ENCODE measurements at places on chromosomes 13 and 19.

DNA sequence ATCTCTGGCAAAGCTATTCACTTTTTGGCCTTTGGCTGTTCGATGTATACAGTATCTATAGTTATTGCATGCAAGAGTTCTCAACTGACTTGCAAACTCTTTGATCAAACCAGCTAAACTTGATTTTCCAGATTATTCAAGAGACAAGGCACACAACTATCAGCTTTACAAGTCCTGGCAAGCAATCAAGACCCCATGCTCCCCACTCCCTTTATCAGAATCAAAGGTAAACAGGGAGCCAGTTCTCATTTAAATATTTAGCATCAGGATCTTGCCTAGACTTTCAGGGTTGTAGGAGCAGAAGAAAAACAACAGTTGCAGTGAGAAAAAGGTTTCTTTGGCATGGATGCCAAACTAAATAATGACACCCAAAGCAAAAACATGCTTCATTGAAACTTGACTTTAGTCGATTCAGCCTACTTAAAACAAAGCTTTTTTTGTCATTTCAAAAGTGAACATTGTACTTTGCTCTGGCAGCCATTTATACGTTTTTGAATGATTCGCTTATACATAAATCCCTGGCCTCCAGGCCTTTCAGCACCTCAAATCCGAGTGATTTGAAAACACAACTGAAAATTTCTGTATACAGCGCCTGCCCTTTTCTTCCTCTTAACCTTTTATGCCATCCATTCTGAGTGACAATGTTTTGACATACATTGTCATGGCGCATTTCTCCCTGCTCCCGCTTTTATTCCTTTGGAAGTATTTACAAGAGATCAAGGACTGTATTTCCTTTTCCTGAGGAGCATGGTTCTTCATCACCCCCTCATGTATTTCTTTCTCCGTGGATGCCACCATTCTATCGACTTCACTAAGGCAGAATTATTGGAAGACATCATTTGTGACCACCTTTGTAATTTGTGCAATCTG is 340.8 kb downstream of the KLF5 start:
- DNase-seq: no peak

- no peak for DNase-seq
Observed at GRCh38 chr19:29851769-29852521, 40.2 kb downstream of the CCNE1 start.

DNA sequence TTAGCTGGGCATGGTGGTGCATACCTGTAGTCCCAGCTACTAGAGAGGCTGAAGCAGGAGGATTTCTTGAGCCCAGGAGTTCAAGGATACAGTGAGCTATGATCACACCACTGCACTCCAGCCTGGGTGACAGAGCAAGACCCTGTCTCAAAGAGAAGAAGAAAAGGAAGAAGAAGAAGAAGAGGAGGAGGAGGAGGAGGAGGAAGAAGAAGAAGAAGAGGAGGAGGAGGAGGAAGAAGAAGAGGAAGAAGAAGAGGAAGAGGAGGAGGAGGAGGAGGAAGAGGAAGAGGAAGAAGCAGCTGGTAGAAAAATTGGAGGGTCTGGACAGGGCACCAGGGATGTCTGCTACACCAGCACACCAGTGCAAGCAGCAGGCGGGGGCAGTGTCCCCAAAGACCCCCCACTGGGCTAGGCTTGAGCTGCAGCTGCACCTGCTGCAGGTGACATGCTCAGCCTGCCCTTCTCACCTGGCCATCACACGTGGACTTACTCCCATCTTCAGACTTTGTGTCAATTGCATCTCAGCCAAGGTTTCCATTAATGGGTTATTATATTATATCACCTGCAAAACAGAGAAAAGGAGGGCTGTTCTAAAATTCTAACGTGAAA is 180.9 kb upstream of the ZNF507 start:
- DNase-seq: no peak

GRCh38 chr19:14072535-14073260 is at the start of gene MISP3:
Gene MISP3 (plus strand): TSS chr19:14072786. CDS start chr19:14073310, 524 bp downstream.
- DNase-seq: peak; percentile 40

- DNase-seq: no peak
Observed at GRCh38 chr19:1911098-1911497, 5.9 kb downstream of the ADAT3 start.

- DNase-seq: no peak
Observed at GRCh38 chr13:47337781-47338507, 441.1 kb upstream of the HTR2A start.

DNA sequence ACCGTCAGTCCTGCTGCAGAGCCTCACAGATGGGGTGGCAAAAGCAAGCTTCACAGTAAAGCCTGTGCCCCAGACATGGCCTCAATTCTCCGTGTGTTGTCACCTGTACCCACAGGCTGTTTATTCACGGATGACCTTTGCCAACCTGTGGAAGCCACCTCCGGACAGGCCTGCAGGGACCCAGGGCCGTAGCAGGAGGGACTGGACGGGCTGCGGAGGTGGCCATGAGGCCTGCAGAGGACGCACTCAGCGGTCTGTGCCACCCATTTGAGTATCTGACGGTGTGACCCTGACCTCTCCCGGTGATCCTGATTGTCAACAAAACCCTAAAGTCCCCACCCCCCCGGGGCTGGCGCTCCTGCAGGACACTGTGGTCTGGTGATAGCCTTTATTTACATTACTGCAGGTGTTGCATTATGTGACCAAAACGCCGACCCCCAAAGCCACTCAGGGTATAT is 7.8 kb upstream of the KLF16 start:
- no peak for DNase-seq

- DNase-seq: no peak
Observed at GRCh38 chr19:29502581-29502850, 23.3 kb upstream of the VSTM2B start.

Measured in activated B cell treated with CpG ODN at 0.5 μM for 24 hours (primary cell).